Stimulated activated CD4-positive, alpha-beta T cell treated with anti-CD3 and anti-CD28 coated beads, Interleukin-1b, Interleukin-23, amount 100 ng/mL, for 24 hours (primary cell): ENCODE measurements at places on chromosomes 3 and 15.

- DNase-seq = peak; percentile 90
Measured at GRCh38 chr15:100341750-100342560, at the start of gene ADAMTS17. TSS of gene ADAMTS17 (minus strand) at chr15:100341975. CDS start at chr15:100341899, 76 bp downstream.

DNA sequence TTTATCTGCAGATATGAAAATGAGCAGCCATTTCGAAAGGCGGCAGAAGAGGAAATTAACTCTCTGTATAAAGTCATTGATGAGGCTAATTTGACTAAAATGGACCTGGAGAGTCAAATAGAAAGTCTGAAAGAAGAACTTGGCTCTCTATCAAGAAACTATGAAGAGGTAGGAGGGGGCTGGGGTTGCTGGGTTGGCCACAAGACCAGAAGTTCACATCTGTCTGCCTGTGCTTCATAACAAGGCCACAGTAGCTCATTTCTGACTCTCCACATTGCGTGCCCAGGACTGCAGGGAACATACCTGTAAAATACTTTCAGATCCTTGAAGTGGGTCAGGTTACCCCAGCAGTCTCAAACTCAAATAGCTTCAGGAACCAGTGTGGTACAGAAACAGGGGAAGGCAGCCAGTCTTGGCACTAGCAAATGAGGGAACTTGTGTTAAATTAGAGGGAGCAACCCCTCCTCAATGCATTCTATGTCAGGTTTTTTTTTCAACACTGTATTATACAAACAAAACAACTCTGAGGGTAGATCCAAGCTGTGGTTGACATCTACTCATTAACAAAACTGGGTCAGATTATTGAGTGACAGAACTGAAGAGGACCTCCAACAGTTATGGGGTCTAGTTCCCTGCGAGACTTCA, 48.7 kb downstream of the BFSP2 start:
- DNase-seq = peak; percentile 41

- DNase-seq = no peak
Measured at GRCh38 chr3:47024932-47025331, 45.5 kb downstream of the NBEAL2 start.

DNA sequence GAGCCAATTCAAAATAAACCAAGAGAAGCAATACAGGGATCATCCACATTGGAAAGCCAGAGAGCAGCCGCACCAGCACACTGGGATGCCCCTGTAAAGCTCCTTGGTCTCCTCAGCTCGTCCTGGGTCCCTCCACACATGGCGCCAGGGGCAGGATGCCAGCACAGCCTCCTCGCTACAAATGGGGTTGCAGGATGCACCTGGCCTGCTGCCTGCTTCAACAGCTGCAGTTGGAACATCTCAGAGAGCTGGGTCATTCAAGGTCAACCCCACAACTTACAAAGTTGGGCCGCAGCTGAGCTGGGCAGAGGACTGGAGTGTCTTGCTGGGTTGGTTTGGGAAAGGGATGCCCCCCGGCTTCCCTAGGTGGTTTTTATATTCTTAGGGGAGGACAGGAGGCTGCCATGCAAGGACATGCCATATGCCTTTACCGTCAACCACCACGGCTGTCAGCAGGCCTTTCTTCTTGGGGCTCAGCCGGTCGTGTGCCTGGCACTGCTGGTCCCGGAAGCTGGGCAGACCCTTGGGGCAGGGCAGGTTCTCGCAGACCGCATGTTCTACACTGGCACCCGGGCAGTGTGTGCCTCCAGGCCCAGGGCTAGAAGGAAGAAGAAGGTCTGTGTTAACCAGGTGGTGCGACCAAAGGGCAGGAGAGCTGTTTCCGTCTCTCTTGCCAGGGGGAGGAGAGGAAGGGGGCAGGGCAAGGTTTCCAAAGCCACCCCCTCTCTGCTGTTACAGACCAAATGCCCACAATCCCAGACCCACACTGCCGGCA, 225.2 kb downstream of the ADAMTS17 start:
- no peak for DNase-seq

GRCh38 chr3:197456261-197457091, 99.3 kb downstream of the BDH1 start:
- peak; percentile 48 for DNase-seq

- no peak for DNase-seq
Measured at GRCh38 chr3:66481071-66482017, 19.5 kb downstream of the LRIG1 start.

DNA sequence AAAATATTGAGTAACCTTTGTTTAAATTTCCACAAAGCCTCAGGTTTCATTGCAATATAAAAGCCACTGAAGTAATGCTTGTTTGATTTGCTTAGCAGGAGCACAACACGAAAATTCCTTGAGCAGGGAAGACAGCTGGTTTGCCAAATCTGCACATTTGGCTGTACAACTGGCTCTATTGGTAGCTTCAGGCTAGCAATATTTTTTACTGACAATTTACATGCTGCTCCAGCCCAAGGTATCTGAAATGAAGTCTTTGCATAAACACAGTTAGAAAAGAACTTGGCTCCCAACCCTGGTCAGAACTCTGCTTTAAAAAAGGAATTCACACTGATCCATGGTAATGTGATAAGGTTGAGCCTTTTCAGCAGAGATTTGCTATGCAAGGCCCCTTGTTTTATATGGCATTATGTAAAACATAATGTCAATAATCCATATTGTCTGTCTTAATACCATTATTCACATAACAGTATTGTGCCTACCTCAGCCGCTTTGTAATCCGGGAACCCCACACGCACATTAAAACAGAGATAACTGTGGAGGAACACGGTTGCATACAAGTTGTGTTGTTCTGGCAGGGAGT, 55.7 kb upstream of the CHL1 start:
- no peak for DNase-seq

GRCh38 chr3:186121278-186121677, 12.4 kb upstream of the ETV5 start:
- DNase-seq = no peak

DNA sequence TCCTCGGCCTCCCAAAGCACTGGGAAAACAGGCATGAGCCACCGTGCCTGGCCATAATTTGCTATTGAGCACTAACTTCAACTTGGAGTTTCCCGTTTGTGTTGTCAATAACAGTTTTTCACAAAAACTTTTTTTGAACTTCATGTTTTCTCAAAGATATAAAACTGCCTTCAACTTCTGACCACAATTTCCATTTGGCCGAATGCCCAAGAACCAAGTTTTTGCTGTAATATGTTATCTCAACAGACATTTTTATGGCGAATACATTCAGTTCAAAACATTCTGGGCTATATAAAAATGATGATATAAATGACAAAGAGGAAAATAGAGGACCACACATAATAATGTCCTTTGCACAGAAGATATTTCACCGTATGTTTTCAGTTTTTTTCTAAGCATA, 56.4 kb downstream of the NEDD4 start:
- no peak for DNase-seq

DNA sequence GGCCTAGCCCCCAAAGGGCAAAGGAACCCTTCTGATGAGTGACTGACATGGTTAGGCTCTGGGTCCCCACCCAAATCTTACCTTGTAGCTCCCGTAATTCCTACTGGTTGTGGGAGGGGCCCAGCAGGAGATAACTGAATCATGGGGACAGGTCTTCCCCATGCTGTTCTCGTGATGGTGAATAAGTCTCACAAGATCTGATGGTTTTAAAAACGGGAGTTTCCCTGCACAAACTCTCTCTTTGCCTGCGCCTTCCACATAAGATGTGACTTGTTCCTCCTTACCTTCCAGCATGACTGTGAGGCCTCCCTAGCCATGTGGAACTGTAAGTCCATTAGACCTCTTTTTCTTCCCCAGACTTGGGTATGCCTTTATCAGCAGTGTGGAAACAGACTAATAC, 16.9 kb downstream of the TKT start:
- DNase-seq = no peak

DNA sequence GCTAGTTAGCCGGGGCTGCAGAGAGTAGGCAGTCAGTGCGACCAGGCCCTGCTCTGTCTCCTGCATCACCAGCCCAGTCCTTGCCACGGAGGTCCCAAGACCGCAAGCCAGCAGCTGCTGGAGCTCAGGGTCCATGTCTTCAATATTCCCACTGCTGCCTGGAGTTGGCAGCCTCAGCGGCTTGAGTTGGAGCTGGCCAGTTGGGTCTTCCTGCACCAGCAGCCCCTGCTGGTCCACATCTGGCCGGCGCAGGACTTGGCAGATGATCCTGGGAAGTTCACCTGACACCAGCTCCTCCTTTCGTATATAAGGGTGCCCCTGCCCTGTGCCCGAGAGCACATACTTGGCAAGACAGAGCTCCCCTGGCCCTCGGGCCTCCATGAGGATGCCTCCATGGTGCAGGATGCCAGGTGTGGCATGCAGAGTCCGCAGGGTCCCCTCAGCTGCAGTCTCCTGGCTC, 5.7 kb downstream of the XIRP1 start:
- DNase-seq = no peak

DNA sequence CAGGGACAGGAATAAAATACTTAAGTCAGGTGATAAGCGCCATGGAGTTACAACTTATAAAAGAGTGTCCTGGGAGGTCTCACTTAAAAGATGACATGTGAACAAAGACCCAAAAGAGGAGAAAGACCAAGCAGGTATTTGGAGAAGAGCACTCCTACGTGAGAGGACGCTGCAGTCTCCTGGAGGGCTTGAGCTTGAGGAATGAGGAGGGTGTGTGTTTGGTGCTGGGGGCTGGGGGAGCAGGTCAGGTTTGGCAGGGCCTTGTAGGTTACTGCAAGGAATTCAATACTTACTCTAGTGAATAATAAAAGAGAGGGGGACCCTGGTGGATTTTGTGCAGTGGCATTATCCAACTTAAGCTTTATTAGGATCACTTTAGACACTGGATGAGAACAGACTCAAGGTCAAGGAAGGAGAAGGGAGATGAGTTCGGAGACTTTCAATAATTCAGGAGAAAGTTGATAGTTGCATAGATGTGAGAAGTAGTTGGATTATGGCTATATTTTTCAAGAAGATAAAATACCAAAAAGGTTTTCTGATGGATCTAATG, 32.4 kb downstream of the TNIK start:
- no peak for DNase-seq

DNA sequence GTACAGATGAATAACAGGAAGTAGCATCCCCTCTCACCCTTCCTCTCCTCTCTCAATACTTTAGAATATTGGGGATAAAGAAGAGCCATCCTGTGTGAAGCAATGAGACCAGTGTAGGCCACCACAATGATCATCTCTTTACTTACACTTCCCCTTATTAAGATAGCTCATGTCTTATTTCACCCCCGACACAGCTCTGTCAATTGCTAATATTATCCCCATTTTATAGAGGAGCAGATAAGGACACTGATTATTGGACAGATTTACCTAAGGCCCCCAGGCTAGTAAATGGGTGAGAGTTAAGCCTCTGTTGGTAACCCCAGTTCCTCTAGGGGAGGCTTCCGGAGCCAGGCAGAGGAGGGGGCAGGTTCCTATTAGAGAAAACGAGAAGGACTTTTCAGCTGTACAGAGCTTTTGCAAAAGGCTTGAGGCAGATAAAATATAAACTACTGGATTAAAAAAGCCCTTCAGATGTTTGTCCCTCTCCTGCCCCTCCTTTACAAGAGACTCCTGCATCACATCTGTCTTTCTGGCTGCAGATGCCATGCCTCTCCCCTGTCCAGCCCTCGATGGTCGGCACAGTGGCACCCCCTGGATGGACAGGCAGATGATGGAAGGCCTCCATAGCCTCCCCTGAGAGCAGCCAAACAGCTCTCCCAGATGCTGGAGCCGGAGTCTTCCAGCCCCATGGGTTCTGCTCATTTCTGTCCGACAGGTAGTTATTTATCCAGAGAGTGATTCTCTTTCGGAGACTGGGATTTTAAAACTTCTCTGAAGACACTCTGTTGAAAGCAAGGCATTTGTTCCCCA, 49.4 kb upstream of the LCTL start:
- no peak for DNase-seq

DNA sequence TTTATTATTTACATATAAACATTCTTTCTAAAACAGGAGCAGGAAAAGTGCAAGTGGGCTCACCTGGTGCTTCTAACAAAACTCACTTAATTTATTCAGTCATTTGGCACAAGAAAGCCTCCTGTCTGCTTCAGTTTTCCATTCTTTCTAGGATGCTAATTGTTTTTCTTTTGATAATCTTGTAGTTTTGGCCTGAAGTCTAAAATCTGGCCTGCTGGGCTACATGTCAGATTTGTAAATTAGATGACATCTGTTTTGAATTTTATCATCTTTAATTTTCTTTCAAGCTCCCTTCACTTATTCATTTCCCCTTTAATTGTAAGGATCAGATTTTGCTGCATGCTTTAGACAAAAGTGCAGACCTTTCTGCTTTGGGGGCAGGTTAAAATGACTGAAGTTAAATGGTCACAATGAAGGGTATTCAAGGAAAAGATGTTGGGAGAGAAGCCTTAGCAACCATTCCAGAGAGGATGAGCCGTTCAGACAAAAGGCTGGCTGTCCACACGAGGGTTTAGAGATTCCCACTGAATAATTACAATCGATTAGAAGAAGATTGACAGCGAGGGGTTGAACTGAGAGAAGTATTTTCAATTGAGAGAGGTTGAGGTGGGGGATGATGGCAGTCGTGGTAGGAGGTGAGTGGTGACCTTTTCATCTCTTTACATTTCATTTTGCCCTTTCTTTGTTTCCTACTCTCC, 59.9 kb upstream of the PTX3 start:
- no peak for DNase-seq

- DNase-seq = peak; percentile 27
Measured at GRCh38 chr15:75042730-75043508, 19.5 kb downstream of the PPCDC start.

- no peak for DNase-seq
Measured at GRCh38 chr3:124384527-124384926, 345.7 kb upstream of the UMPS start.

DNA sequence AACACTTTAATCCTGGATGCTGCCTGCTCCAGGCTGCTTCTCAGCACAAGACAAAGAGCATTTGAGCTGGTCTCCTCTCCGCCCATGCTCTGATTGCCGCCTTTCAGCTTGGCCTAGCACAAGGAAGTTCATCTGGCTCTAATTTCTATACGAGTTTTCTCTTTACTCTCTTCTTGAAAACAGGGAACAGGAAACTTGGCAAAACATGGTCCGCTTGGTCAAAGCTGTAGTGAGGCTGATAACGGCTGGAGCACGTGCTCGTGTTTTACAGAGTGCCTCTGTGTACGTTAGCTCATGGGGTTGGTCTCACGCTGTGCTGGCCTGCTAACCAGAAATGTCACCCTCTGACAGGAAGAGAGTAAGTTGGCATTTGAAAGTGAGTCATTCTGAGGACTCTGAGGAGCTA, 19.2 kb downstream of the RARRES1 start:
- no peak for DNase-seq

- DNase-seq = no peak
Measured at GRCh38 chr3:170603770-170604510, 18.1 kb upstream of the SLC7A14 start.

- no peak for DNase-seq
Measured at GRCh38 chr3:167146911-167147310, 233.2 kb downstream of the ZBBX start.

- DNase-seq = no peak
Measured at GRCh38 chr3:114179575-114179974, 723 bp upstream of the DRD3 start.

DNA sequence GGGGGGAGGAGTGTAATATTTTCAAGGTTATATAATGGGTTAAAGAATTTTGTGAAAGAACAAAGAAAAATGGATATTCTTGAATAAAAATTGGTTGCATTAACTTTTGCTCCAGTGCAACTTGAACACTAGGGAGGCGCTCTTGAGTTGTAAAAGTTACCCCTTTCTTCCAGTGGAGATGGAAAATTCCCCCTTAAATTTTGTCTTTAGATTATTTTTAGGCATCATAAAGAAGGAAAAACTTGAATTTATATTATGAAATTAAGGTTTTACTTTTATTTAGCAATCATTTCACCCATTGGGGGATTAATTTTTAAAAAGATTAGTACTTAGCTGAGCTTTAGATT, 550 bp upstream of the CHD2 start:
- no peak for DNase-seq
